ENCODE measurements at places on chromosomes 2 and 18.

DNA sequence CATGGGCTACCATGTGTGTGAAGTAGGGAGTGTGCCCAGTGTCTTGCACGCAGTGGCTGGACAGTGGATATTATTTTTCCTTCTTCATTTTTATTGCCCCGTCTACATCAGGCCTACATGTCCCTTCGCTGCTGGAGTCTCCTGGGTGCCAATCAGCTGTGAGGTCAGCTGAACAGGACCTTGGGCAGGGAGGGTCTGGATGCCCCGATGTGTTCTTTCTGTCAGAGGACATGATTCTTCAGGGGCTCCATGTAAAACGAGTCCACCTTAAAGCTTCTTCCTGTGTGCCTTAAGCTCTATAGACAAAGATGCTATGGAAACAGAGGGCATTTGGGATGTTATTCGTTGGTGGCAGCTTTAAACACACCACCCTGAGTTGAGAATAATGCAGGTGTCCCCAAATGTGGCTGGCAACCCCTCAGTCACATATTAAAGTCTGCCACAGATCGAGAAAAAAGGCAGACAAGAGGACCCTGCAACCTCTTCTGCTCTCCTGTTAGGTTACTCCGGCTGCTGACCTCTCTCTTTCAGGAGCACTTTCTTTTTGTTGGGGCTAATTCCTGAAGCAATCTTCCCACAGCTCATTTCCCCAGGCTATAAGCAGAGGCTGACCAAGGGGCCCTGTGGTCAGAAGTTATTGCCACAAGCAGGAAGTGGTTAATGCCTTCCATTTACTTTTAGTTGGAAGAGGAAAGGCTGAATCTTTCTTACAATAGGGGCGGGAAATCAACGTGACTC lies 20.0 kb downstream of the GREB1 start:
- DNase-seq, result no peak

- no peak for DNase-seq
Measured at GRCh38 chr18:63264871-63265270, 54.7 kb downstream of the BCL2 start.

- no peak for DNase-seq
Measured at GRCh38 chr2:63093502-63093901, 42.9 kb downstream of the OTX1 start.

DNA sequence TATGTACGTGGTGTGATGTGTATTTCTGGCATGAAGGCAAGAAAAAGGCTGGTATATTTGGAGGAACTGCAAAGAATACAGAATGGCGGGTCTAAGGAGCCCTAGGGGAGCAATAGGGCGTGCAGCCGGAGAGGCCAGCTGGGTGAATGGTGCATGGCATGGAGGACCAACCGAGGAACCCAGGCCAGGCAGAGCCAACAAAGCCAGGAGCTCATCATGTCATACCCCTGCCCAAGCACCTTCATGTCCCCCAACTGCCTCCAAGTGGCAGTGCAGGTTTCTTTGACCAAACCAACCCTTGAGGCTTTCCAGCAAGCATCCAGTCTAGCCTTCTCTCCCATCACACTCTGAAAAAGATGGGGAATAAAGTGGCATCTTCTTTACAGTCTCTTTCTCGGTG lies 8.9 kb upstream of the KCNK3 start:
- DNase-seq, result no peak

DNA sequence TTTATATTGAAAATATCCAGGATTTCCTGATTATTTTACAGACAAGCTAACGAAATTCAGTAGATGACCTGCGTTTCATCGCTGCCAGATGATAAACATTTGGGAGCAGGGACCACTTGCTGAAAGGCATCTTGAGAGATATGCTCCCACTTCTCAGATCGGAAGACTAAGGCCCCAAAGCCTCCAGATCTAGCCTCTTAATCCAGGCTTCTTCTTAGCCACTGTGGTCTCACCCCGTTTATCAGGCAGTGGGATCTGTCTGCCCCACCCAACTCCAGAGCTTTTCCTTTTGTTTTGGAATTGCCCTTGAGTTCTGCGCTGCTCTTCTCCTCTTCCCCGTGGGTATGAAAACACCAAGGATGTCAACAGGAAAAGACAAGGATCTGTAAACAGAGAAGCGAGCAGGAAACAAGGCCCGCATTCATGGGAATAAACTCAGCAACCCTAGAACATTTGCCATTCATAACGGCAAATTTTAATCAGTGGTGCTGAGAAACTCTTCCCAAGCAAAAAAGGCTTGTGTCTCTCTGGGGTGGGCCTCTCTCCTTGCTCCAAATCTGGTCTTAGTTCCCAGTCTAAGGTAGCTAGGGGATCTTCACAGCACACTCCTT lies 21.4 kb downstream of the MYL12B start:
- no peak for DNase-seq

Data from HuH-7 (cell line).